Ovary (tissue), 10 donors: ENCODE measurements at places on chromosomes 4 and X.
A peak's percentile ranks its signal among the peaks of the same experiment; 100 is the strongest.

DNA sequence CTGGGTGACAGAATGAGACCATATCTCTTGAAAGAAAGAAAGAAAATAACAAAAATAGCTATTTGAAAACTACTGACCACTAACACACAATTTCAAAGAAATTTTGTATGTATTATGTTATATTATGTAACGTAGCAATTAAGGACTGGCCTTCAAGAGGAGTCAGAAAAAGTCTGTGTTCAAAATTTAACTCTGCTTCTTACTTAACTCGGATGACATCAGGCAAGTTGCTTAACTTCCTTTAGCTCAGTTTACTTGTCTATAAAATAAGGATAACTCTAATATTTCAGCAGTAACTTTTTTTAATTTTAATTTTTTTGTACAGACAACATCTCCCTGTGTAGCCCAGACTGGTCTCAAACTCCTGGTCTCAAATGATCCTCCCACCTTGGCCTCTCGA is 14.6 kb upstream of the PRSS12 start:
- no peaks in the 10 kb centered on the region for H3K27me3 ChIP-seq
- H3K4me1 ChIP-seq, result no peaks in the 10 kb centered on the region
- no peak overlapping the region for H3K4me3 ChIP-seq

DNA sequence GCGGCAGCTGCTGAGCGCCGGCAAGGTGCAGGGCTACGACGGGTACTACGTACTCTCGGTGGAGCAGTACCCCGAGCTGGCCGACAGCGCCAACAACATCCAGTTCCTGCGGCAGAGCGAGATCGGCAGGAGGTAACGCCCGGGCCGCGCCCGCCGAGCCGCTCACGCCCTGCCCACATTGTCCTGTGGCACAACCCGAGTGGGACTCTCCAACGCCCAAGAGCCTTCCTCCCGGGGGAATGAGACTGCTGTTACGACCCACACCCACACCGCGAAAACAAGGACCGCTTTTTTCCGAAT is 117.0 kb downstream of the DCTD start:
- no peak overlapping the region for H3K4me3 ChIP-seq
- no peaks in the 10 kb centered on the region for H3K27me3 ChIP-seq
- no peak overlapping the region for H3K27ac ChIP-seq
- H3K4me1 ChIP-seq, result no peaks in the 10 kb centered on the region

DNA sequence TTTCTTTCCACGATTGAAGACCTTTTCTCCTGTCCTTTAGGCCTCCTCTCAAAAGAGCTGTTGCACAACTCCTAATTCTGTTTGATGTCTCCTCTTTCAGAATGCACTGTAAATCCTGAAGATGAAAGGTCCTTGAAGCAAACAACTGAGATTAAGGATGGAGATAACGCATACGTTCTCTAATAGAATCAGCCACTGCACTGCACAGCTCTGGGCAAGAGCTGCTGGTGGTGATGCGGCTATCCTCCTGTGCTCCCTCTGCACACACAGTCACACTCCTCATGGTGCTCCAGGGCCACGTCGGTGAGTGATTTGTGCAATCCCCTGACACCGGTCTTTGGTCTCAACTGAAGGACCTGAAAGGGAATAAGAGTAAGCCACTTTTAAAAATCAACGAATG is 208.7 kb downstream of the PDGFC start:
- H3K4me3 ChIP-seq, result no peak overlapping the region
- no peaks in the 10 kb centered on the region for H3K27me3 ChIP-seq
- DNase-seq, result no peak
- peaks cover 7% of the 10 kb centered on the region for H3K4me1 ChIP-seq

DNA sequence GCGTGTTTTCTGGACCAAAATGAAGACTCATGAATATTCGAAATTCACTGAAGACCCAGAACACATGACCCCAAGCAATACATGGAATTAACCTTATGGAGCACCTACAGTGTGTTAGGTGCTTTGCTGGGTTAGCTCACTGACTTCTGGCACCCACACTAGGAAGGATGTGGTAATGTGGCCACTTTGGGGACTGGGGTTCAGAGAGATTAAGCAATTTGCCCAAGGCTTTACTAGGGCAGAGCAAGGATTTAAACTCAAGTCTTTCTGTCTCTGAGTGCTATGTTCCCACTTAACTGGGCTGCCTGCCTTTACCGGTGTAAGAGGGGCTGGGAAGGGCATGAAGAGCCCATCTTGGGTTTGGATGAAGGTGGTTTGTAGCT is 162.0 kb upstream of the ATP6AP2 start:
- no peak overlapping the region for H3K27ac ChIP-seq
- no peaks in the 10 kb centered on the region for H3K27me3 ChIP-seq
- no peaks in the 10 kb centered on the region for H3K36me3 ChIP-seq
- H3K4me3 ChIP-seq, result no peak overlapping the region
- no peaks in the 10 kb centered on the region for H3K4me1 ChIP-seq

DNA sequence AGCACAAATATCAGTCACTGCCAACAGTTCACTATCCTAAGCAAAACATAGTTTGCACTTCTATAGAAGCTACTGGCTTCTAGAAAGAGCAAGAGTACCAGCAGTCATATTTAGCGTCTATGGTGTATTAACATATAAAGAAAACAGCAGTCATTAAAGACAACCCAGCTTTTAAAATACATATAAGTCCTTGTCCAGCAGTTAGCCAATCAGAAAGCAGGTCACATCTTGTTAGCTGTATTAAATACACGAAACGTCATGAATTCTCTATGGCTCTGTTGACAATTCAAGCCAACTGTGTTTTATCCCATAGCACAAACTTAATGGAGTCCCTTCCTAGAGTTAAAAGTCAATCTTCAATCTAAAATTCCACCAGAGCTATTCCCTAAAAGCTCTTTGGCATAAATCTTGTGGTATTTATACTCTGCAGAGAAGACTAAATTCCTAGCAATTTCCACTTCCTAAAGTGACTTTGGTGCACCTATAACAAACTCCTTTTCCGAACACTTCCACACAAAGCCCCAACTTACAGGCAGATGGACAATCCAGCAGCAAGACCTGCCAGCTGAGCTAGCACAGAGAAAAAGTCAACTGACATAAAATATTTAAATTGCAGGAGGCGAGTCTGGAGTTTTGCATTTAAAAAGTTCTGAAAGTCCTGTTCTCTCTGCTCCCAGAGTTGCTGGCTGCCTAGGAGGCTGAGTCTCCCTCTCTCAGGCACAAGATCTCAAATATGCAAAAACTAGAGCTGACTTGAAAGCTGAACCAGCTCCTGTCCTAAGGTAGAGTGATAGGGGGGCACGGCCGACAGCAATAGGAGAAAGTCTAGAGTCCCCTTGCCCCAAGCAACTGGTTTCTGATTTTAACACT is 1.3 kb downstream of the LDB2 start:
- H3K27me3 ChIP-seq, result no peaks in the 10 kb centered on the region
- peak overlapping the region; percentile 40 for H3K4me3 ChIP-seq
- no peak for DNase-seq

- H3K27ac ChIP-seq, result no peak overlapping the region
- H3K4me1 ChIP-seq, result no peaks in the 10 kb centered on the region
- no peak for DNase-seq
- H3K4me3 ChIP-seq, result peak overlapping the region; percentile 36
Observed at GRCh38 chrX:139692506-139692849, 15.5 kb downstream of the MCF2 start.

DNA sequence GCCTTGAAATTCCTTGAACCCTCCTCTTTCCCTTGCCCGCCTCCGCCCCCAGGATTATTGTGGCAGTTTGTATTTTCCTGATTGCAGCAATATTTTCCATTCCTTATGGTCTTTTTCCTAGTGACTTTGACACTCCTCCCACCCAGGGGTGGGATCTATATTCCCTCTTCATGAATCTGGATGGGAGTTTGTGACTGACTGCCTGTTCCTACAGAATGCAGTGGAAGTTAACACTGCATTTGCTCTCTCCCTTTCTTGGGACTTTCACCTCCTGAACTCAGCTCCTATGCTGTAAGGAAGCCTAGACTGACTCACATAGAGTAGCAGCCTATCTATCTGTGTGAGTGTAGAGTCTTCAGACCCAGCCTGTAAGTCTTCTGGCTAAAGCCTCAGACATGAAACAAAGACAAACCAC is 2.2 kb downstream of the FUNDC2 start:
- DNase-seq, result no peak
- no peaks in the 10 kb centered on the region for H3K36me3 ChIP-seq
- H3K27ac ChIP-seq, result no peak overlapping the region
- no peak overlapping the region for H3K4me3 ChIP-seq

DNA sequence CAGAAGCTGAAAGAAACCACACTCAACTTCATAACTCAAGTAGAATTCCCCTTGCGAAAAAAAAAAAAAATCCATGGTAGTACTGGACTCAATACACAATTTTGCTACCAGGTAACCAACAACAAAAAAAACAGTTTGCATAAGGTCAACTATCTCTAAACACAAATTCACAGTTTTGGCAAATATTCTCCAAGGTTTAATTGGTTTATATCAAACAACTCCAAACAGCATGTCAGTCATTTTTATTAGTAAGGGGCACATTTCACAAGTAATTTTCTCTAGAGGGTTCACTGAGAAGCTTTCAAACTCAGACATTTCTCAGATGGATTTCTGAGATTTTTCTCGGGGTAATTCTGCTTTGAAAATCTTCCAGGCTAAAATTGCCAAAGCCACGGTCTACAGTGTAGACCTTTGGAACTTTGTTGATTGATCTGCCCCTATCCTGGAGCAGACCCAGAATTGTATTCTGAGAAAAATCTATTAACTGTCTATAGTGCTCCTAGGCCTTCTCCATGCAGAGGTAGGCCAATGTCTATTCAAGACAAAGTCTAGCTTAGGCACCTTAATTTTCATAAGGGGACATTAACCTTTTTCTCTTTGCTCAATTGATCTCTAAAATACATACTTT is 73.7 kb upstream of the NFKB1 start:
- no peak overlapping the region for H3K4me3 ChIP-seq
- H3K27me3 ChIP-seq, result no peaks in the 10 kb centered on the region
- no peaks in the 10 kb centered on the region for H3K36me3 ChIP-seq

GRCh38 chr4:104449537-104449936 is 45.2 kb downstream of the CXXC4 start:
- no peak overlapping the region for H3K4me3 ChIP-seq
- no peak for DNase-seq
- H3K27me3 ChIP-seq, result no peaks in the 10 kb centered on the region
- H3K4me1 ChIP-seq, result no peaks in the 10 kb centered on the region

DNA sequence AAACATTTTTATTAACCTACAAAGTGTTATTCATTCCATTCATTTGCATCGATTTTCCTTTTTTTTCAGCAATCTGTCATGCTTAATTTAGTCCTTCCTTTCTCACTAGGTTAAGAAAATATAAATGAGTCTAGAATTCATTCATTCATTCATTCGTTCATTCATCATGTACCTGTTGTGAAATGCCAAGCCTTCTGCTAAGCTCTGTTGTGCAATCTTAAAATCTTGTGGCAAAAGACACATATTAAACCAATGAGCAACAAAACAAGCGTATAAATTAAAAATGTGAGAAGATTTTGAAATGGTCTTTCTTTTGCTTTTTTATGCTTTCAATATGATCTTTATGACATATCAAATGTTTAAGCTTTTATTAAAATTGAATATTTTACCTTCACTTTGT is 88.6 kb upstream of the MAD2L1 start:
- H3K4me1 ChIP-seq, result no peaks in the 10 kb centered on the region
- H3K27me3 ChIP-seq, result no peaks in the 10 kb centered on the region

GRCh38 chr4:52576326-52576725 is 82.8 kb downstream of the USP46 start:
- no peak overlapping the region for H3K4me3 ChIP-seq
- H3K27me3 ChIP-seq, result no peaks in the 10 kb centered on the region
- DNase-seq, result no peak
- no peaks in the 10 kb centered on the region for H3K36me3 ChIP-seq
- no peaks in the 10 kb centered on the region for H3K4me1 ChIP-seq

GRCh38 chr4:23734000-23734399 is 155.8 kb downstream of the PPARGC1A start:
- DNase-seq, result no peak
- no peak overlapping the region for H3K4me3 ChIP-seq
- H3K4me1 ChIP-seq, result no peaks in the 10 kb centered on the region
- no peaks in the 10 kb centered on the region for H3K36me3 ChIP-seq

GRCh38 chr4:11614426-11614825 is 185.7 kb upstream of the HS3ST1 start:
- no peak overlapping the region for H3K27ac ChIP-seq
- no peak for DNase-seq
- H3K4me1 ChIP-seq, result no peaks in the 10 kb centered on the region
- no peaks in the 10 kb centered on the region for H3K36me3 ChIP-seq
- no peaks in the 10 kb centered on the region for H3K27me3 ChIP-seq

DNA sequence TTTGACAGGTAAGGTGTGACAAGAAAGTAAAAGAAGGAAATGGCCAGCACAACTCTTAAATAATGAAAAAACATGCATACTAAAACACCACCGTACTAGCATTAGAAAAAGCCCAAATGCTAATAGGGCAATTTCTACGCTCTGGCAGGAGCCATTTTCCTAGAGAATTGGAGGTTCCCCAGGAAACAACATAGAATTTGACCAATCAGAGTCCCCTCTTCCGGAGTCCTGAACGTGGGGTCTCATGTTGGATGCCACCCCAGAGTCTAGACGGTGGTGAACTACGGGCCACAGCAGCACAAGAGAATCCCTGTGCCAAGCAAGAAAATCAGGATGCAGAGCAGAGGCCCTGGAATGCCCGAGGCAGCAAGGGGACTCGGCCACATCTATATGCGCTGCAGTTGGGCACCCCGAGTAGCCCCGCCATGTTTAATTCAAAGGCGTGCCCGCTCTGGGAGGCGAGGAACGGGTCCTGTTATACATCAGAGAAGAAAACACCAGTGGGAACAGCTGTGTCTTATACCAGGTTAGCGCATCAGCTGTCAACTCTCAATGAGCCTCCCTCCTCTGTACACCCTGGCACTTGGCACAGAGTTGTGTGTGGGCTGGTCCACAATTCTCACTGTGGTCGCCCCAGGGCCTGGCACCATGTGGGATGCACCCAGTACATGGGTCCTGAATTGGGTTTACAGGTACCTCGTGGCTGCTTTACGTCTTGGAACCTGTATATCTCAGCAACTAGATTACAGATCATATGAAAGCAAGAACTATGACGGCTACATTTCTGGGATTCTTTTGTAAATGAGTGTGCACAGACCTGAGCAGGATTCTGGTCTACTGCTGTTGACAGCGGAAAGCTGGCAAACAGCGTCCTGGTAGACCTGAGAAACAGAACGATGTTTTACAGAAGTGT is 52.1 kb downstream of the SEL1L3 start:
- H3K4me3 ChIP-seq, result no peak overlapping the region
- no peak overlapping the region for H3K27ac ChIP-seq
- H3K36me3 ChIP-seq, result no peaks in the 10 kb centered on the region
- H3K4me1 ChIP-seq, result peaks cover 9% of the 10 kb centered on the region
- no peaks in the 10 kb centered on the region for H3K27me3 ChIP-seq
- no peak for DNase-seq

- H3K4me1 ChIP-seq, result peaks cover 4% of the 10 kb centered on the region
- H3K4me3 ChIP-seq, result no peak overlapping the region
- no peak overlapping the region for H3K27ac ChIP-seq
- no peak for DNase-seq
- H3K27me3 ChIP-seq, result no peaks in the 10 kb centered on the region
- no peaks in the 10 kb centered on the region for H3K36me3 ChIP-seq
Observed at GRCh38 chrX:65702956-65703355, 35.5 kb downstream of the MSN start.

- no peaks in the 10 kb centered on the region for H3K4me1 ChIP-seq
- H3K27me3 ChIP-seq, result no peaks in the 10 kb centered on the region
- no peak for DNase-seq
- H3K36me3 ChIP-seq, result no peaks in the 10 kb centered on the region
- no peak overlapping the region for H3K27ac ChIP-seq
- no peak overlapping the region for H3K4me3 ChIP-seq
Observed at GRCh38 chrX:30981968-30982367, 89.9 kb downstream of the FTHL17 start.
